ENCODE measurements at places on chromosomes 1 and 21. TPM values are rescaled to one million over a fixed set of nuclear protein-coding genes. Genes with fewer than 3 reads are reported as not detected.

KLHDC7A gene
- total RNA-seq: not detected

ISG15 gene
- 432 TPM for total RNA-seq

MPL gene
- not detected for total RNA-seq

AKNAD1 gene
- total RNA-seq: not detected

All from activated CD8-positive, alpha-beta memory T cell treated with anti-CD3 and anti-CD28 coated beads, Interleukin-2, amount 10 ng/mL, durations not matched to agents 7 days and 5 days (primary cell).